T-helper 2 cell treated with Interferon-gamma antibody and Interleukin-4, amounts not matched to agents 5 μg/mL and 100 μg/mL, for 36 hours (primary cell): ENCODE measurements at places on chromosomes 13 and 19.

GRCh38 chr13:44905556-44905955, 83.7 kb downstream of the NUFIP1 start:
- DNase-seq, result no peak

- DNase-seq, result no peak
These were observed 11.4 kb downstream of the MCF2L start for GRCh38 chr13:112980434-112980833.

GRCh38 chr13:44573790-44574465, 2.2 kb downstream of the TSC22D1 start:
- no peak for DNase-seq

DNA sequence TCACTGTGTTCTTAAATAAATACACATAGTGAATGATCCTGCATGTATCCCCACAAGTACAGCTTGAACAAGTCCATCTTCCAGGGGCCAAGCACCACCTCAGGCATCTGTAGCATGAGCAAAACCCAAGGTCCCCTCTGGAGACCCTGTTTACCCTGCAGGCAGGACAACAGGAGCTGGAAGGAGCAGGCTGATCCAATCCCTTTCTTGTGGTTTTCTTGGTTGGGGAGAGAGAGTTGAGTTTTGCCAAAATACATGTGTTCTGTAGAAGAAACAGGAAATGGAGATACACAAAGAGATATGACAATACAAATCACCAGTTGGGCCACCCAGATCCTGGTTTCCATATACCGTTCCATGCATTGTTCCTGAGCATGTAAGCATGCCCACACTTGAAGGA, 92.8 kb downstream of the SHISA2 start:
- DNase-seq, result no peak

DNA sequence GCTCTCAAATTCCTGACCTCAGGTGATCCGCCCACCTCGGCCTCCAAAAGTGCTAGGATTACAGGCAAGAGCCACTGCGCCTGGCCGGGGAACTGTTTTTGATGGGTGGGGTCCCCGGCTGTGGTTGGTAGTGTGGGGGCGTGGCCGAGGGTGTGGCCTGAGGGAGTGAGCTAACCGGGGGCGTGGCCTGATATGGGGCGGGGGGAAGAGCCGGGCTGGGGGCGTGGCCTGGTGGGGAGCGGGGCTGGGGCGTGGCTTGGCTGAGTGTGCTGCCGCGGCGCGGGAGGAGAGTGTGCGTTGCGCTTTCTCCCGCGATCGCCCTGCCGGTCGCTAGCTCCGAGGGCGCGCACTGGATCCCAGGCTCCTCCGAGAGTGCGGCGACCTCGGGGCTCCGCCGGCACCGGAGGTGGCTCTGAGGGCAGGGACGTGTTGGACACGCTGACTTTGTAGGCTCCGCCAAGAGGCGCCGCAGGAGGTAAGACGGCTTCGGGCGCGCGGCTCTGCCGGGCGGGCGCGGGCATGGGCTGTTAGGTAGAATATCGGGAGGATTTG, at the start of gene SPATA13:
Gene SPATA13 (plus strand): TSS at position 263 of the 552 bp plus-strand sequence. CDS start 62,210 bp downstream, outside the sequence.
- peak; percentile 85 for DNase-seq

DNA sequence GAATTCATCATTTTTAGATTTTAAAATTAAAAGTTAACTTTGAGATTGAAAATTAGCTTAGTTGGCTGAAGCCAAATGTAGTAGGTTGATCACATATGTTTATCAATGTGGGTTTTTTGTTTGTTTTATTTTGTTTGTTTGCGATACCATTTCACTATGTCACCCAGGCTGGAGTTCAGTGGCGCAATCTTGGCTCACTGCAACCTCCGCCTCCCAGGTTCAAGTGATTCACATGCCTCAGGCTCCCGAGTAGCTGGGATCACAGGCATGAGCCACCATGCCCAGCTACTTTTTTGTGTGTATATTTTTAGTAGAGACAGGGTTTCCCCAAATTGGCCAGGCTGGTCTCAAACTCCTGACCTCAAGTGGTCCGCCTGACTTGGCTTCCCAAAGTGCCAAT, 665.7 kb upstream of the SLC10A2 start:
- DNase-seq, result no peak

DNA sequence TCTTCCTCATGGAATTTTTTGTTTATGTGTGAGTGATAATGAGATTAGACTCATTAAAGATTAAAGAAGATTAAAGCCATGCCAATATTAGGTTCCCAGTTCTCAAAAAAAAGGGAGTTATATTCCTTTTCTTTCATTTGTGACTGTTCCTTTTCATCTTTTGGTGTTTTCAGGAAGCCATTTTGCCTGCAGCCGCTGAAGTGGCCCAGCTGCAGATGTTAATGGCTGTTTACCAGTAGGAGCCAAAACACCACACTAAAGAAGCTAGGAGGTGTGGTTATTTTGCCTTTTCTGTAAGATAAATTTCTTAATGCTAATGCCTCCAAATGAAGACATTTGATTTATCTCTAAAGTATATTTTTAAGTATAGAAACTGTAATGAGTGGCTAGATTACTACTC, 36.3 kb downstream of the ITGBL1 start:
- no peak for DNase-seq

GRCh38 chr13:99958406-99959126, 13.0 kb downstream of the ZIC5 start:
- no peak for DNase-seq

- DNase-seq, result peak; percentile 67
These were observed 11.8 kb downstream of the PGLS start for GRCh38 chr19:17522988-17523872.

GRCh38 chr19:38669552-38669951, 22.1 kb downstream of the ACTN4 start:
- DNase-seq, result no peak

DNA sequence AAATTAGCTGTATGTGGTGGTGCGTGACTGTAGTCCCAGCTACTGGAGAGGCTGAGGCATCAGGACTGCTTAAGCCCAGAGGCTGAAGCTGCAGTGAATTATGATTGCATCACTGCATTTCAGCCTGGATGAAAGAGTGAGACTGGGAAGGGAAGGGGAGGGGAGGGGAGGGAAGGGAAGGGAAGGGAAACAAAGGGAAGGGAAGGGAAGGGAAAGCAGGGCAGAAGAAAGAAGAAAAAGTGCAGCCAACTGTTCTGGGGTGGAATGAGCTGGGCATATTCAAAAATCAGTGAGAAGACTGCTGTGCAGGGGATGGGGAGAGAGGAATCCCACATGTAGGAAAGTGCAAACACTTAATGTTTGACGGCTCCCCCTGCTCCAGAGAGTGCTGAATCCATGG, 905.5 kb downstream of the UQCRFS1 start:
- DNase-seq, result no peak

DNA sequence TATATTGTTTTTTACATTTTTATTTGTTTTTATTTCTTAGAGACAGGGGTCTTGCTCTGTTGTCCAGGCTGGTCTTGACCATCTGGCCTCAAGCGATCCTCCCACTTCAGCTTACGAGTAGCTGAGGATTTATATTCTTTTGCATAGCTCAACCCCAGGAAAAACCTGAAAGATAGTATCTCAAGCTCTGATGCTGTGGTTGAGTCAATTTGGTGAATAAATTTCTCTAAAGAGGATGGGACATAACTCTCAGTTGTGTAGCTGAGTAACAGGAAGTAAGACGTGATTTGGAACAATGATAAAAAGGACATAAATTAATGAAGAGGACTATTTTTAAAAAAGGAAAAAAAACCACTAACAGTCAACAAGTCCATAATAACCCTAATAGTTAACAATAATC, 79.8 kb upstream of the TNFSF11 start:
- DNase-seq, result peak; percentile 36

- DNase-seq, result no peak
These were observed 1721.8 kb upstream of the SPRY2 start for GRCh38 chr13:82062772-82063171.

DNA sequence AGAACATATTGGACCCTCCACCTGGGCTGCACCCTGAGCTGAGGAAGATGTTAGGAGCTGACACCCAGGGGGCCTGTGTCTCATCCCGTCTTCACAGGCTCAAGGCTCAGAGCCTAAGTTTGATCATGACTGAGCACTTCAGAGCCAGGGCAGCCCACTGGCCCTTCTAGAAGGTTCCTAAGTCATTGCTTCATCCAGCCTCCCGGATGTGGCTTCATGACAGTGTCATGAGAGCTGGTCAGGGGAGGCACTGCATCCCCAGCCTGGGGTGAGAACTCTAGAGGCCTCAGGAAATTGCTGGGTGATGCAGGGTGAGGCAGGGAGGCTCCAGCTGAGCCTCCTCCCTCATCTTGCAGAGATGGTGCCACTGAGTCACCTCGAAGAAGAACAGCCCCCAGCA, 24.9 kb upstream of the PIK3R2 start:
- DNase-seq, result no peak

DNA sequence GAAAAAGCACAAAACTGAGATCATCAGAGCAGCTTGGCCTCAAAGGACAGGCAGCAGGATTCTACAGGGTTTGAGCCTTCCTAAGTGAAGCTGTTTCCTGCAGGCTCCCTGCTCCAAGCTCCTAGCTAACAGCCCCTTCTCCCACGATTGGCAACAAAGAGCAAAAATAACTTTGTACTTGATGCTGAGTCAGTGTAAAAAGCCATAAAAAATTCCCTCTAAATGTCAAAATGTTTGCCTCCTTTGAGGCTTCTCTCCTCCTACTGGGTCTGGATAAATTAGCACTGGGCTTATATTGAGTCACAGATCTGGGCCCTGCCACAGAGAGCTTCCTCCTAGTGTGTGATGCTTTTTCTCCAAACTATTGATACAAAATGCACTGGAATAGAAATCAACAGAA, 153.3 kb downstream of the TNFRSF19 start:
- DNase-seq, result no peak

- DNase-seq, result no peak
These were observed 7.7 kb downstream of the NFILZ start for GRCh38 chr19:8638078-8638619.

- DNase-seq, result no peak
These were observed 232.9 kb downstream of the FOXO1 start for GRCh38 chr13:40433577-40433976.

DNA sequence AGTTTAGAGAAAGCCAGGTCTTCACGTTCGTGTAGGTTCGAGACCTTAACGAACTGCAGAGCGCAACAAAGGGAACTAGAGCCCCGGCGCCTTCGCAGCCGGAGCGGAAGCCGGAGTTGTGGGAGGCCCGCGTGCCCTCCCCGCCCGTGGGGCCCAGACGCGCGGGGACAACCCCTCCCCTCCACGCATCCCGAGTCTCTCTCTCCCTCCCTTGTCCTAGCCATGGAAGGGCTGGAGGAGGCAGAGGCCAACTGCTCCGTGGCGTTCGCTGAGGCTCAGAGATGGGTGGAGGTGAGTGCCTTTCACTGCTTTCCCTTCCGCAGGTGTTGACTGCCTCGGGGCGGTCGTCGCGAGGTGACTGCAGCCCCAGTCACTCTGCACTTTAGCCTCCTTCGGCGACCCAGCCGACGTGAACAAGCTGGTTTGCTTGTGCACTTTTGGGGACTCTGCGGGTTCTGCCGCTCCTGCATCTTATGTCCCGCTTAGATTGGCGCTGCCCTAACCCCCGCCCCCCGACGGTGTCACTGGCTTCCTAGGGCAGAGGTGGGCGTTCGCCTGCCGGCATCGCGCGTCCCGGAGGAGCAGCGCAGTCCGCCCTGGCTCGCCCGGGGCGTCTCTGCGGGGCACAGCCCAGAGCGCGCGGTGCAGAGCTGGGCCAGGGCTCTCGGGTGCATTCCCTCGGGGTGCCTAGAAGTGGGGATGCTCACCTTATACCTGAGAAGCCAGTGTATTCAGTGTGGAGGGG, 478 bp downstream of the LMO7 start:
- DNase-seq, result peak; percentile 17

- DNase-seq, result no peak
These were observed 210.9 kb downstream of the NALCN start for GRCh38 chr13:101205408-101205807.

- DNase-seq, result no peak
These were observed 157.5 kb downstream of the FLT1 start for GRCh38 chr13:28337166-28338005.

DNA sequence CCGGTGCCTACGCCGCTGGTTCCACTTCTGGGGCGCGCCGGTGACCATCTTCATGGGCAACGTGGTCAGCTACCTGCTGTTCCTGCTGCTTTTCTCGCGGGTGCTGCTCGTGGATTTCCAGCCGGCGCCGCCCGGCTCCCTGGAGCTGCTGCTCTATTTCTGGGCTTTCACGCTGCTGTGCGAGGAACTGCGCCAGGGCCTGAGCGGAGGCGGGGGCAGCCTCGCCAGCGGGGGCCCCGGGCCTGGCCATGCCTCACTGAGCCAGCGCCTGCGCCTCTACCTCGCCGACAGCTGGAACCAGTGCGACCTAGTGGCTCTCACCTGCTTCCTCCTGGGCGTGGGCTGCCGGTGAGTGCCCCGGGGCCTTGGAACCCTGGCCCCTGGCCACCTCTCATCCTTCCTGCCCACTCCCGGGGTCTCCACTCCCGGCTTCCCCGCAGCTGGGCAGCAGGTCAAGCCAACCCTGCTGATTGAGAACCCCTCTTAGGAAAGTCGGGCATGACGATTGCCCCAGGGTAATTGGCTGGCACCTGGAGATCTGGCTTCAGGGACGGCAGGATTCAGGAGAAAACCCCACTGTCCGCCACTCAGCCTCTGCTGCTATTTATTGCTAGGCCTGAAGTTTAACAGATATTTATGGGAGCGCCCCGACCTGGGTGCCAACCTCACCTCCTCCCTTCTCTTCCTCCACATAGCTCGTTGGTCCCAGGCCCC, 39.1 kb downstream of the TRPM4 start:
- DNase-seq, result no peak

GRCh38 chr13:60755380-60756163, 358.6 kb downstream of the TDRD3 start:
- no peak for DNase-seq

GRCh38 chr13:23715092-23715761, 145.0 kb downstream of the TNFRSF19 start:
- no peak for DNase-seq

DNA sequence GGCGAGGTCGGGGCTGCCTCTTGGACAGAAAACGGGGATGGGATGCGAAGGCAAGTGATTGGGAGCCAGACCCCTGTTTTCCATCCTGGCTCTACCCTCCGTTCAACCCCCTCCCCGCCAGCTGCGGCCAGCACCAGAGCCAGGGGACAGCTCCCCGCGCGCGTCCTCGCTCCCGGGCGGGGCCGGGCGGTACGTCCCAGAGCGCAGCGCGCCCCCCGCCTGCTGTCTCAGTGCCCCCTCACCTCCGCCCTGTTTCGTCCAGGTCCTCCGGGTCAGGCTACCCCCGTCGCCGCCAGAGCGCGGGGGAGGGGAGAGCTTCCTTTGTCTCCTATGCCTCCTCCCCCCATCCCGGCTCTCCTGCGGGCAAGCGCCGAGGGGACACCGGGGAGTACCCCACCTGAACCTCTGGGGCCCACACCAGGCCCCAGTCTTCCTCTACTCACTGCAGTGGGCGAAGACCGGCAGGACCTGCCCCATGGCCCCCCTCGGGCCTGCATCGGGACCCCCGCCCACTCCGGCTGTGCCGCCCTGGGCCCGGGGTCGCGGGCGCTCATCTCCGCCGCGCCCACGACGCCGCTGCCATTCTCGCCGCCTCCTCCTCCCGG, 396 bp downstream of the RTN2 start:
- peak; percentile 45 for DNase-seq
